GDM1 (cell line): ENCODE measurements at places on chromosomes 7 and 10.

GRCh38 chr7:17355050-17355449 lies 56.6 kb downstream of the AHR start:
- DNase-seq: no peak

- DNase-seq: no peak
Measured at GRCh38 chr7:55477781-55478374, 94.4 kb downstream of the VOPP1 start.

DNA sequence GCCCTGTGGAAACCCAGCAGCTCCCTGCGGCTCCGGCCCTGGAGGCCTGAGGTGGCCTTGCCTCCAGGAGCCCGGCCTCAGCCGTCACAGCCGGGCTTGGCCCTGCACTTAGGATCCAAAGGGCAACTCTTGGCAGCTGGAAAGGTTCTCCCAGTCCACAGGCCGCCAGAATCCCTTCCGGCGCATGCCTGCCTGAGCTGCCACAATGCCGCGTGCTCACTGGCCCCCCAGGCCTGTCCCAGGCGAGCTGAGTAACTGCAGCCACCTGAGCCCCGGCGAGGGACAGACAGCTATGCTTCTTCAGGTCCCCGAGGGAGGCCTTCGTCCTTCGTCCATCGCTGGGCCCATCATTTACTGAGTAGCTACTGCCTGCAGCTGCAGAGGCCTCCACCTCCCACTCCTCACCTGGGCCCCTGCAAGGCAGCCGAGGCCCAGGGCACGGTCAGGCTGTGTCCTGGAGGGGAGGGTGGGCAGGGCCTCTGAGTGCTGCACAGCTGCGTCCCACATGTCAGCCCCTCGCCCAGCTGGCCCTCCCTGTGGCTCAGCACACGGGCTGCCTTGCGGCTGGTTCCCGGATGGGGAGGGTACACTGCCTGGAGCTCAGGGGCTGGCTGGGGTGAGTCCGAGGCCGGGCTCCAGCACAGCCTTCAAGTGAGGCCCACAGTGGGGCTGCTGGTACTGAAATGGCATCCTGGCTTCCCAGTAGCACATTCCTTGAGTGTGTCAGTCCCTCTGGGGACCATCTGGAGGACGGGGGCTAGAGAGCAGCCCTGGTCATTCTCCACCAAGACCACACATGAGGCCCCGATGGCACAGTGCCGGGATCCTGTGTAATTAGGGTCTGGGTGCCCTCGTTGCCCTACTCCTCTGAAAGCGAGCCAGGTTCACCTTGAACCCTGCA lies 172.5 kb downstream of the ELFN1 start:
- no peak for DNase-seq

GRCh38 chr10:104416-104815 lies 30.8 kb upstream of the ZMYND11 start:
- no peak for DNase-seq

DNA sequence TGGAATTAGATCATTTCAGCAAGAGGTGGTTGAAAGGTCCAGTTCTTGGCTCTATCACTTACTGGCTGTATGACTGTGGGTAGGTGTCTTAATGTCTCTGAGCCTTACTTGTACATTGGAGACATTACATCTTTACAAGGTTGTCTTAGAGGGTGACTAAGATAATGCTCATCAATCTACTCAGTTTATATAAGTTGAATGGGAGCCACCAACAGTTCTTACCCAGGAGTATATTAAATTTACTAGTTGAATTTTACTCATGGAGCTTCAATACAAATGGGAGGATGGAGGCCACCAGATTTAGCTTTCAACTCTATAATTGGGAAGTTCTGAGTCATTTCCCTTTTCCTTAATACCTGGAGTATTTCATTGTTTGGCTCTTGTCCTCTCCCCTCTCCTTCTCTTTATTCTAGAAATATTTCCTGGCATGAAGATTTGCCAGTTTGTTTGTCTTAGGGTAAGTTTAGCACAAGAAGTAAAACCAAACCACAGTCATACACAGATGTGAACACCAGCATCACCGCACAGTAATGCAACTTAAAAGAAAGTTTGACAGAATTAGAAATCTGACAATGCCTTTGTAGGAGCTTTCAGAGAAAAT lies 222.8 kb downstream of the LRMDA start:
- no peak for DNase-seq

GRCh38 chr7:151229249-151229648 lies 2.2 kb upstream of the ABCF2 start:
- no peak for DNase-seq

DNA sequence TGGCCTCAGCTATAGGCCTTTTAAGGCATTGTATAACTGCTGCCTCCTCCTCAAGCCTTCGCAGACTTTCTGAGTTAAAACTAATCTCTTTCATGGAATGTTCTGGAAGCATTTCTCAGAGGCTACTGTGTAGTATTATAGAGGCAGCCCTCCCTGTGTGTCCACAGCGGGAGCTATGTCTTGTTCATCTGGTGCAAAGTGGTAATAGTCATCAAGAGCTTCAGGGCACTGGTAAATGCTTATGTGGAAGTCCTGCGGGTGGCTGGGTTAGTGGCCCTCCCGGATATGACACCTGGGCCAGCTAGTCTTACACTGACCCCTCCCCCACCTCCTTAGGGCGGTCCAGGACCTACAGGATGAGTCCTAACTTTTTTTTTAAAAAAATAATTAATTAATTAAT lies 2.2 kb upstream of the ABHD11 start:
- no peak for DNase-seq

GRCh38 chr7:2619116-2619515 lies 12.7 kb upstream of the TTYH3 start:
- DNase-seq: no peak

- no peak for DNase-seq
Measured at GRCh38 chr10:72001033-72001395, 36.8 kb downstream of the CHST3 start.

DNA sequence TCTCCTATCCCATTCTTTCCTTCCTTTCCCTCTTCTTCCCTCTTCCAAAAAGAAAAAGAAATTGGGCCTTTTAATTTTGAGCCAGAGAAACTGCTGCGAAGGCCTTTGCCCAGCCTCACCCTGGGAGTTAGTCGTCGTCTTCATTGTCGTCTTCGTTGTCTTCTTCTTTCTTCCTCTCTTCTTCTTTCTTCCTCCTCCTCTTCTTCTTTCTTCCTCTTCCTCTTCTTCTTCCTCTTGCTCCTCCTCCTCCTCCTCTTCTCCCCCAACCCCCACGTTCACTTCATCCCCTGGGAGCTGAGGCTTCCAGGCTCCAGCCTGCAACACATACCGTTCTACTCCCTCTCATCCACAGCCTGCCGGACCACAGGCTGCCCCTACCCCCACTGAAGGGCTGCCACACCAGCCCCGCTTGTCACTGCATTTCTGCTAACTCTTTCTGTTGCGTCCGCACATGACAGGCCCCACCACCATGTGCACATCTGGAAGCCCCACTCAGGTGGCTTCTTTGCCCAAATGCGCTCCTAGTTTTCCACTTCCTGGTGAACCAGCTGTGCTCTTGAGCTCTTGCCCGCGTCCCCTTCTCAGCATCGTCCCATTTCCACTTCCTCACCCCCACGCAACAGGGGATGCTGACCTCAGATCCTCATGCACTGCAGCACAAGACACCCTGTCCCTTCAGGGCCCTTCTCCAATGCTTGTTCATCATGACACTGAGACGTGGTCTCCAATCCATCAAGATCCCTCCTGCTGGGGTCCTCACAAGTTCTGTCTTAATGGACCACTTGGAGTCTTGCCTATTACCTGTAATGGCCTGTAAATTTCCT lies 94.9 kb upstream of the SH2B2 start:
- no peak for DNase-seq

DNA sequence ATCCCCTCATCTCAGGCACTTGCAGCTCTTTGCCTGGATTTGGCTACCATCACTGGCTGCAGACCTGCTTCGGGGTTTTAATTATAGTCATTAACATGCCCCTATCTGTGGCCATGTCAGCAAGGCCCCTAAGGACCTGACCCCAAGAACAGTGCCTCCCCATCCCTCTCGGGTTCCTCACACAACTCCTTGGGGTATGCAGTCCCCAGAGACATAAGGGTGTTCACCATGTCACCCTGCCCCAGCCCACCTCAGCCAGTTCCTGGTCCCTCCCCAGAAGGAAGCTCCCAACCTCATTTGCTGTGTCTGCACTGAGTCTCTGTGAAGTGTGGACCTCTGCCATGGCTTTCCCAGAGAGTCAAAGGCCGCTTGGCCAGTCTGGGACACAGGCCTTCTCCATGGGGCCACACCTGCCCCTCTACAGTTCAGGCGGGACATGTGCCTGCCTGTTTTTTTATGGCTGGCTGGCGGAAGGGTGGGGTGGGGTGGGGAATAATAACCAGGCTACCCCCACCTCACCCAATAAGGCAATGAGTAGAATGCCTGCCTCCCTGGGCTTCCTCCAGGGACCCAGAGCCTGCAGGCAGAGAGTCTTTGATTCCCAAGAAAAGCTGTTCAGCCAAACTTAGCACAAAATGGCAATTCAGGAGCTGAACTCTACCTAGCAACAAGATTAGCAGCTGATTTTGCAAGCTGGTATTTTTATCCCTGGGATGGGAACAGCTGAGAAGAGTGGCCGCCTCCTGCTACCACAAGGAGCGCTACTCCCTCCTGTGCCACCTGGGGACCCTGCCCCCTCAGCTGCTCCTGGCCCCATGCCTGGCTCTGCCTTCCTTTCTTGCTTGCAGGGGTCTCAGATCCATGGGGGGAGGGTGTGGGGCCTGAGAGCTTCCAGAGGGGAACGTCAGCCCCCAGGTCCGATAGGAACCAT lies 23.7 kb upstream of the CAMK2B start:
- DNase-seq: no peak

DNA sequence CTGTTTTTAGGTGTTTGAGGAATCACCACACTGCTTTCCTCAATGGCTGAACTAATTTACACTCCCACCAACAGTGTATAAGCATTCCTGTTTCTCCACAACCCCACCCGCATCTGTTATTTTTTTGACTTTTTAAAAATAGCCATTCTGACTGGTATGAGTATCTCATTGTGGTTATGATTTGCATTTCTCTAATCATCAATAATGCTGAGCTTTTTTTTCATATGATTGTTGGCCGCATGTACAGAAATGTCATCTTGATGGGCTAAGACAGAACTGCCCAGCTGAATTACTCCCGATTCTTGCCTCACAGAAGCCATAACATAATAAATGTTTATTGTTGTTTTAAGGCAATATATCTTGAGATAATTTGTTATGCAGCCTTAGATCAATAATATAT lies 93.1 kb upstream of the DKK1 start:
- DNase-seq: no peak

DNA sequence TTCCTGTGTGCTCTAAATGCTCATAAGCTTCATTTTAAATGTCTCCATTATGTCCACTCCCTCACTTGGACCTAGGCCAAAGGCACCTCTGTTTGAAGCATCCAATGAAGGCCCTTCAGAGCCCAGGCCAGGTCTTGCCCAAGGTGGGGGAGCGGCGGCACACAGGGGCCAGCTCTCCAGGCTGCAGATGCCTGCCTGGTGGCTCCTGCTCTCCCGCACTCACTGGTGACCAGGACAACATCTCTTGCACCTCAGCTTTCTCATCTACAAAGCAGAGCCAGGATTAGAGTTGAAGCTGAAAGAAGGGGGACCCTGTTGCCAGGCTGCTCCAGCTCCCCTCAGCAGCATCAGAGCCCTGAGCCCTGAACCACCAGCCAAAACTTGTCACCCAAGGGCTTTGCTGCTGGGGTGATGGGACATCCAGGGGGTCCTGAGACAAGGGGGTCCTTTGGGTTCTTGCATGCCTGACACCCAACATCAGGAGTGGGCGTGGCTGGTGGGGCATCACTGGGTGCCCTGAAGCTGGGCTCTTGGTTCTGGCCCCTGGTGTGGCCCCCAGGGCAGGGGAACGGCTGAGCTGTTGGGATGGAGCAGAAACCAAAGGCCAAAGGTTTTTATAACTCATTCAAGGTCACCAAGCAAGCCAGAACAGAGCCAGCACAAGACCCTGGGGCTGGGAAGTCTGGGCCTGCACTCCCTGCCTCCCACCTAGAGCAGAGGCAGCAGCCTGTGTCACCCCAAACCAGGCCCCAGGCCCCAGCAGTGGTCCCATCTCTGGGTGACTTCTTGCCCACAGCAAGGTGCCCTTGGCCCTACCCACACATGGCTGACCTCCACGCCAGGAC lies 1.2 kb downstream of the NACAD start:
- DNase-seq: no peak

DNA sequence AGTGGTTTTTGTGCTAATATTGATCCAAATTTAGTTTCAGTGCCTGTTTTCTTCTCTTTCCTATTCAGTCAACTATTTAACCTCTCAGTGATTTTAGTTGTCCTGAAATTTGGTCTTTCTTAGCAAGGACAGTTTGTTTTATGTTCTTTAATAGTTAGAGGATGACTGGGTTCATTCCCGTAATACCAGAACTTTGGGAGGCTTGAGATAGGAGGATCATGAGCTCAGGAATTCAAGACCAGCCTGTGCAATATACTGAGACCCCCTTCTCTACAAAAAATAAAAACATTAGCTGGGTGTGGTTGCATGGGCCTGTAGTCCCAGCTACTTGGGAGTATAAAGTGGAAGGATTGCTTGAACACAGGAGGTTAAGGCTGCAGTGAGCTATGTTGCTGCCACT lies 148.3 kb downstream of the EXOC4 start:
- DNase-seq: no peak

DNA sequence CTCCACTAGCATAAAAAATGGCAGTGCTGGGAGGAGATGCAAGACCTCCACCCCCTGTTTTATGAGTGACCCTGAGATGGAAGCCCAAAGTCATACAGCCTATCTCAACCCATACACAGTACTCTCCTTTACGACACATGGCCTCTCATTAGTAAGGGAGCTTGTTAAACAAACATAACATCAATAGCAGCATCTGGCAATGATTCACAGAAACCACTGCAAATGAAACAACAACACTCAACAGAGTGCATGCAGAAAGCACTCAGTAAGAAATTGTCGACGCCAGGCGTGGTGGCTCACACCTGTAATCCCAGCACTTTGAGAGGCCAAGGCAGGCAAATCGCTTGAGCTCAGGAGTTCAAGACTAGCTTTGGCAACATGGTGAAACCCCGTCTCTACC lies 27.5 kb upstream of the FIGNL1 start:
- no peak for DNase-seq

DNA sequence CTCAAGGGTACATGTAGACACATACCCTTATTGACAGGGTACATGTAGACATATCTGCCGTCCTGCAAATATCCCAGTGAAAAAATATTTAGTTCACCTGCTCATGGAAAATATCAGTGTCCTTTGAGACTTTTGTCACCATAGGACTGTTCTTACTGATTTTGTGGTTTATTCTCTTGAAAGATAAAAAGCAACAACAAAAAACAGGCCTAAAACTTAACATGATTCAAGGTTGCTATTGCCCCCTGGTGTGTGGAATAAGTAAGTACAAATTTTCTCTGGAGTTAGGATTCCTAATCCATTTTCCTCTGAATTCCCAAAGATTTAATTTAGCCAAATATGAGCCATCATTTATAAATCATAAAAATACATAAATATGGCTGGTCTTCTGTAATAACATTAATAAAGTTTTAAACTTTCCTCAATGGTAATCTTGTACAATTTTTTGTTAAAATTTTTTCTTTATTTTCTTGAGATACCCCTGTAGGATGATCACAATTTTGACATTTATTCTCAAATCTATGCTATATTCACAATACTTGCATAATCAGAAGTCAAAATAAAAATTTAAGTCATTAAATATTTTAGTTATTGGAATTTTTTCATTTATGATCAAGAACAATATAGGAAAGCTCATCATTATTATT lies 741.4 kb upstream of the POT1 start:
- no peak for DNase-seq
